ENCODE measurements at places on chromosomes 4 and X. TPM values are rescaled to one million over a fixed set of nuclear protein-coding genes. Genes with fewer than 3 reads are reported as not detected.
A peak's percentile ranks its signal among the peaks of the same experiment; 100 is the strongest.

MAGEA9B gene
- not detected for total RNA-seq

GALNTL6 gene
- total RNA-seq: 0.99 TPM

GRCh38 chrX:40449956-40450706 lies 130.6 kb upstream of the ATP6AP2 start:
- no peak for DNase-seq

GRCh38 chr4:171461191-171461590 lies 352.0 kb upstream of the GALNTL6 start:
- no peak for DNase-seq

GRCh38 chr4:121989715-121990114 lies 37.9 kb upstream of the TRPC3 start:
- DNase-seq: no peak

GAGE2A gene
- total RNA-seq: not detected

- no peak for DNase-seq
These were observed 55.7 kb upstream of the SLC7A11 start for GRCh38 chr4:138297743-138298405.

GRCh38 chr4:105631818-105632400 lies 76.6 kb downstream of the INTS12 start:
- DNase-seq: no peak

GRCh38 chr4:115851918-115852766 lies 738.7 kb upstream of the NDST4 start:
- DNase-seq: no peak

BST1 gene
- total RNA-seq: 0.32 TPM

P2RY10 gene
- 169 TPM for total RNA-seq

SMPX gene
- total RNA-seq: not detected

DNA sequence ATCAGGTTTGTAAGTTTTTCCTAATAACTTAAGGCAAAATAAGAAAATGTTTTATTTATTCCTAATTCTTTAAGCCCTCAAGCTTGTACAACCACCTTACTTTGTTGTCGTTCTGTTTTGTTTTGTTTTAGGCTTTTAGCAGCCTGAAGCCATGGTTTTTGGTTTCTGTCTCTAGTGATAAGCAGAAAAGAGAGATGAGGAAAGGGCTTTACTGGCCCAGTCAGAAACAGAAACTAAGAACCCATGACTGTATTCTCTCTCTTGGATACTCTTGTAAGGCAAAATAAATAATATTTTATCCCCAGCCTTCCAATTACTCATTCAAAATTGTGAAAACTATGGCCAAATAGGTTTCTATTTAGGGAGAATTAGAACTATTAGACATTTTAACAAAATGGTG lies 29.4 kb downstream of the TBC1D19 start:
- no peak for DNase-seq

TMPRSS11D gene
- not detected for total RNA-seq

FGF2 gene
- not detected for total RNA-seq

DNA sequence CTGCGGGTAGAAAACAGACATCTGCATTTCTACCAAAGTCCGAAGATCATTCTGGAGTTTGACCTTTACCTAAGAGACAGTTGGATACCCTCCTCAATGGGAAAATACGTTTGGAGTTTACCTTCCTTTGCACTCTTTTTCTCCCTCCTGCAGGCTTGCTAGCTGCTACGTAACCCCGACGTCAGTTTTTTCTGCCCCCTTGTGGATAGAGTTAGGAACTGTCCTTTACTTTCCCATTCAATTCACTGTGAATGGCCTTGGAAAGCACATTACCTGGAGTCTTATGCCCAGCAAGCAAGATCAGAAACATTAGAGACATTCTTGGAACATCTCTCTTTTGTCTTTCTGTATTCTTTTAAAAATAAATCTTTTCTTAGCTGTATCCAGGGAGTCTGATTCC lies 250.7 kb downstream of the NAP1L3 start:
- DNase-seq: no peak

GRCh38 chrX:7586126-7586525 lies 256.8 kb upstream of the VCX start:
- DNase-seq: peak; percentile 14

DNA sequence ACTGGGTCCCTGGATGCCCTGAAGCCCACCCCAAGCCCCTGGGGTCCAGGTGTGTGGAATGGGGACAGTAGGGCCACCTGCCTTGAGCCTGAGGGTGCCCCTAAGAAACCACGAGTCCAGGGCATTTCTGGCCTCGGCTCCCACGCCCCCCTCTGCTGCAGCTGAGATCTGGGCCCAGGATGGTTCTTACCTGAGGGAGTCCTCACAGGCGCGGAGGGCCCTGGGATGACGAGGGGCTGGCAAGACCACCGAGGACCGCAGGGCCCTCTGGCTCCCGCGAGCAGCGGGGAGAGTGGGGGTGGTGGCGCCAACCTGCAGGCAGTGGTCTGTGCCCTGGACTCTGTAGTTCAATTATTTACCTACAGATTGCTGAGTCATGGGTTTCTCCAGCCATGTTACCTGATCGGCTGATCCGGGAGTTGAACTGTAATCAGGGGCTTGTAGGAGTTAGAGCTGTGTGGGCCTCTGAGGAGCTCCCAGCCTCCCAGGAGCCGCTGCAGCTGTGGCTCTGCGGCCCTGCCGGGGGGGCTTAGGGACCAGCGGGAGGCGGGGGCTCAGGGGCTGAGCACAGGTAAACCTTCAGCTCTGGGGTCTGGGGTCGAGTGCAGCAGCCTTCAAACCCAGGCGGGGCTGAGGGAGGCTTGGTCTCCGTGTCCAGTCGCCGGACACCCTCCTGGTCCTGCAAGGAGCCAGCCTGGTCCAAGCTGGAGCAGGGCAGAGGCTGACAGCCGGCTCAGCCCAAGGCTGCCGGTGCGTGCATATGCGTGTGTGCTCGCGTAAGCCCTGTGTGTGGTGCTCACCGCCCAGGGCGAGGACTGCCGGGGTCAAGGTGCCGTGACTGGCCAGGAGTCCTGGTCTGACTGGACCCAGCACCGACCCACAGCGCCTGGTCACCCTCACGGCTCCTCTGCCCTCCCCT lies at the start of gene SLC26A1:
TSS of gene SLC26A1 (minus strand) at position 294 of the 919 bp plus-strand sequence. CDS start 1,701 bp downstream, outside the sequence.
- DNase-seq: no peak

GRCh38 chrX:66915893-66916292 lies 277.0 kb upstream of the EDA2R start:
- DNase-seq: no peak

DNA sequence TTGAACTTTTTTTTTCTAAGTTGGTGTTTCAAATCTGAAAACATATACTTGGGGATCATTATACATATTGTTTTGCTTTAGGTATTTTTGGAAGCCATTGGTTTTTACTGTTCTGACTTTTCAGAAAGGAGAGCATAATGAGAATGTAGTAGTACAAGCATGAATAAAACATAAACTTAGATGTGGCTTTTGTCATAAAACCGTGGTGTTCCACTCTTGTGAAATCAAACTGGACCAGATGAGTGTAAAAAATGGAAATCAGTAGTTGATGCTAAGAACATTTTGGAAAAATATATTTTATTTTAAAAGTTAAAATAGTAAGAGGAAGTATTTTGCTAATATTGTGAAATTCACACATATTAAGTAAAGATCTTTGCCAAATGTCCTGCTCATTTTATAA lies 29.6 kb downstream of the GUCY1A1 start:
- no peak for DNase-seq

TXK gene
- 0.79 TPM for total RNA-seq

- no peak for DNase-seq
These were observed 50.3 kb downstream of the DKK2 start for GRCh38 chr4:106985830-106986229.

- no peak for DNase-seq
These were observed 43.9 kb upstream of the SLC25A4 start for GRCh38 chr4:185099024-185099682.

DNA sequence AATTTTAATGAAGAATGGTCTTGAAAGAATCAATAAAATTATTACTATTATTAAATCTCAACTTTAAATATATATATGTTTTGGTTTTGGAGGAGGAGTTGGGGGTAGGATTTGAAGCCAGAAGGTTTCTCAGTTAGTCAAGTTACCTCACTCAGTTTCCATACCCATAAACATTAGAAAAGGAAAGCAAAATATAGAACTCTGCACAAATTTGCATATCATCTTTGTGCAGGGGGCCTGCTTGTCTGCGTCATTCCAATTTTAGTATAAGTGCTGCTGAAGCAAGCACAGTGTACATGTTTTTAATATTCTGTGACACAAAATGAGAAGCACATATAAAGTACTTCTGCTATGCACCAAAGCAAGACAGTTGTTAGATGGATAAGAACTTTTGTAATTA lies 47.5 kb upstream of the SCRG1 start:
- DNase-seq: no peak

DNA sequence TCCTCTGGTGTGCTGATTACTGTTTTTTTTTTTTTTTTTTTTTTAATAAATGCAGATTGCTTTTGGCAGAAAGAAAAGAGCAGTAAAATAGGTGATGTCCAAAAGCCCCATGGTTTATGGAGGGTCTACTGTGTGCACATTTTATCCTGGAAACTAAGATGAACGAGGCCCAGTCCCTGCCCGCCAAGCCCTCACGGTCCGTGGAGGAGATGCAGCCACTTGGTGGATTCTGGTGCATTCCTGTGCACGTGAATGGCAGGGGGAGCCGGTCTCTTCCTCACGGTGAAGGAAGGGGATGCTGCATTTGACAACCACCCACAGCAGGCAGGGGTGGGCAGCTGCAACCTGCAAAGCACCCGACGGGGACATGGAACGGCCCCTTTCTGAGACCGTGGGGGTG lies 100.2 kb upstream of the AFAP1 start:
- DNase-seq: no peak

Data from B cell (primary cell).